Epithelial cell of proximal tubule (primary cell): ENCODE measurements at places on chromosomes 1 and 21. TPM values are rescaled to one million over a fixed set of nuclear protein-coding genes. Genes with fewer than 3 reads are reported as not detected.

Gene RIIAD1
- not detected in 2 replicates for total RNA-seq

Gene CASQ2
- total RNA-seq: not detected in 2 replicates

Gene LRRC38
- total RNA-seq: 0.36 TPM in 1 of 2 replicates, not detected in the other

Gene LCE1F
- total RNA-seq: not detected in 2 replicates

Gene TDRD5
- total RNA-seq: 0.06 and 0.43 TPM in 2 replicates

Gene C4BPB
- total RNA-seq: not detected in 2 replicates
